ENCODE measurements at places on chromosomes 2 and 18.

DNA sequence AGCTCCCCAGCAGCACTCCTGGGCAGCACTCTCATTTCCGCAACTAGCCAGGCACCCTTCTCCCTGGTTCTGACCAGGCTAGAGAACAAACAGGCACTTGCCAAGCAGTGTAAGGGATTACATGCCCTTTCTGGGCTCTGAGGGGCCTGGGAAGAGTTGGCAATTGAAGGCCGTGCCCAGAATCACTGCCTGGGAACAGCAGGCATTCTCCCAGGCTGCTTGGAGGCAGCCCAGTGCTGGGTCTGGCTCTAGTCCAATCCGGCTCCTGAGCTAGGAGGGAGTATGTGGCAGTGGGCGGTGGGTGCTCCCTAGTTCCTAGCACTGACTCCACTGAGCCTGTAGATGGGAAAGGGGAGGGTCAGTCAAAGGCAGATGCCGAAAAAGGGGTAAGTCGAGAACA, 34.1 kb upstream of the SP3 start:
- DNase-seq: no peak

DNA sequence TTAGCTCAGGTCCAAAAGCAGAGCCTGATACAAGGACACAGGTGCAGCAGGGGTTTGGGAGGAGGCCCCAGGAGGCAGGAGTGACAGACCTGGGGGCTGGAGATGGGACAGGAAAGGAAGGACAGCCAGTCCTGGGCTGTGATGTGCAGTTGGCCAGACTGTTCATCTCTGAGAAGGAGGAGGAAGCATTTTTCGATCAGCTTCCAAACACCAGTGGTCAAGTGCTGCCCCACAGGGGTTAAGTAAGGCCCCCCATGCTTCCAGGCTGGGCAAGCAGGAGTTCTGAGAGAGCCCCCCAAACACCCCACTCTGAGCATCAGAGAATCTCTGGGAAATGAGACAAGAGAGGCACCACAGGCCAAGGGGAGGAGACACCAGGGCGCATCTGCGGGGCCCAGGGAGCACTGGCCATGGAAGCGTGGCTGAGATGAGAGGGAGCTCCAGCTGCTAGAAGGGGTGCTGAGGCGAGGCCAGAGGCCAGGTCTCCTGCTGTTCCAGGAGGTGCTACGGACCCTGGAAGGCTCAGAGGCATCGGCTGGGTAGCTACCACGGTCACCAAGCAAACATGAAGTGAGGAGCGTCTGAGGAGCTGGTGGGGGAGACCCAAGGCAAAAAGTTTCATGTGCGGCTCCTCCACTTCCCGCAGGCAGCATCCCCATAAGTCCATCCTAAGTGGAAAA, 5.6 kb upstream of the HDAC4 start:
- no peak for DNase-seq

DNA sequence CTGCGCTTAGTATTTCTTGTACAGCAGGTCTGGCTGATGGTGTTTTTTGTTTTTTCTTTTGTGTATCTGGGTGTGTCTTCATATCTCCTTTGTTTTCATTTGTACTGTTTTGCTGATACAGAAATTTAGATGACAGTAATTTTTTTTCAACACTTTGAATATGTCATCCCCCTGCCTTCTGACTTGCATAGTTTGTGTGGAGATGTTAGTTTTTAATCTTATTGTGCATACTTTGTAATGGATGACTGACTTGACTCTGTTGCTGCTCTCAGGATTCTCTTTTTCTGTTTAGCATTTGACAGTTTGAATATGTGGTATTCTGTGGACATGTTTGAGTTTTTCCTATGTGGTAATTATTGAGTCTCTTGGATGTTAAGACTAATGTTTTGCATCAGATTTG, 161.3 kb downstream of the ZNF407 start:
- no peak for DNase-seq

DNA sequence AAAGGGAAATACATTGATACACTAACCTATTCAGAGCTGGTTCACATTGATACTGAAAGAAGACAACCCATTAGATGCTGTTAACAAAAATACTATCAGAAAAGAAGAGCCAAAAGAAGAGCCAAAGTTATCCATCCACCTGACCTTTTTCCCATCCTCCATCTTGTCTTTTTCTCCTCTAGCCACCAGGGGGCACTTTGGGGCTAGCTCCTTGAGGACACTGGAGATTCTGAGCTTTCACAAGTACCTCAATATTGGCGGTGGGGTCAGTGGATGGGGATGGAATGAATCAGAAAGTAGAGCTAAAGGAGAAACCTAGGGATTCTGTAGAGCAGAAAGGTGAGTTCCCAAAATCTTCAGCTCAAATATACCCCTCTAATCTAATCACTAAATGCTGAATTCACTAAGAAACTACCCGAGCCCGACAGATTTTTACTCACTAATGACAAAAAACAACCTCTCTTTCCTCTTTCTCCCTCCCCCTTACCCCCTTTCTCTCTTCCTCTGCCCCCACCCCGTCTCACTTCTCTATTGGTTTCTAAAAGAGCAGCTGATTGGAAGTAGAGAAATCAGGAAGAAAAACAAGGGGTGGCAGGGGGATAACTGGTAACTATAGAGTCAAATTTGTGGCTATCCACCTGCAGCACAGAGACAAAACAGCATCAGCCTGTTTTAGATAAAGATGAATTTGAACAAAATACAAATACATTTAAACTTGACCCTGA, 203.3 kb downstream of the TCF4 start:
- DNase-seq: no peak

- peak; percentile 91 for DNase-seq
Observed at GRCh38 chr2:241417626-241418025, 61.5 kb downstream of the FARP2 start.

DNA sequence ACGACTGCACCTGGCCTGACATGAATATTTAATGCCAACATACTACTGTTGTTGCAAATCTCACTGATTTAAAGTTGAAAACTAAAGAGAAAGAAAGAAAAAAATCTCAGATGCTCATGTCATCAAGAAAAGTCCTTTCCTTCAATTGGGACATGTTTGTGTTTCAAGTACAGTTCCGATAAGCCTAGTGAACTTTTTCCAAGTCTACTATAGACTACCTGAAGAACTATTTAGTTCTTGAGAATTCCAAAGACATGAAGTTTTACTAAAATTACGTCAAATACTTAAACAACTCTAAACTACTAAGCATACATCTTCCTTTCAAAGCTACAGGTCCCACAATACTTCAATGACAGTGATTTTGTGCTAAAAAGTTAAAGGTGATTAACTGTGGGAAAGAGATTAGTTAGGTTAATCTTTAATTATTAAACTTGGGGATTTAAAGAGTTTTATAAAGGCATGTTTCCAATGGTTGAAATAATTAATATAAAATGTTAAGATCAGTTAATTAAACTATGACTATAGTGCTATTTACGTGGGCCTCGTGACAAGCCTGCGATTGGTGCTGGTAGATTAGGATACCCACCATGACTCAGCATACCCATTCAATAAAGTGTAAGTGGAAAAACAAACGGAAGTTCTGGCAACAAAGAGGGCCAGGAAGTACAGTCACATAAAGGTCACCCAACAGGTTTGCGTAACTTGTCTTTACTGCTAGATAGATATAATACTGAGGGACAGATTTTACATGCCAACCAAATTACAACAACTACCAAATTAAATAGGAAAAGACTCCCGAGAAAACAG, 55.5 kb downstream of the SEPTIN10 start:
- no peak for DNase-seq

GRCh38 chr2:153145470-153145978, 333.0 kb downstream of the RPRM start:
- DNase-seq: no peak

DNA sequence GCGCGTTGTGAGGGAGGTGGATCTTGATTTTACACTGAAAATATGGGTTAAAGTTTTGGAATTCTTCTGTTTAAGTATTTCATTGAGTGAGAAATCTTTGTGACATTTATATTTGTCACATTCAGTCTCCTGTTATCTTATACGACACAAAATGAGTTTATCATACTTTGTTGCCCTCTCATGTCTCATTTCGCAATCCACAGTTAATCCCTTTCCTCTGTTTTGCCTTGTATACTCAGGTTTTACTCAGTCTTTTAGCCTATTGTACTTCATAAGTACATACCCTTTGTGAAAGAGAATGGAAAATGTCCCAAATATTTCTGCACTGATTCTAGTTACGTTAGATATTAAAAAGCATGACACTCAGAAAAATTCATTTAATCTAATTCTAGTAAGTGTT, 142.7 kb downstream of the ATP9B start:
- no peak for DNase-seq

GRCh38 chr18:60686142-60686541, 313.6 kb upstream of the MC4R start:
- DNase-seq: no peak

GRCh38 chr2:212186166-212186565, 352.4 kb downstream of the ERBB4 start:
- DNase-seq: no peak

- no peak for DNase-seq
Observed at GRCh38 chr18:76937597-76937996, 115.2 kb downstream of the ZNF236 start.

DNA sequence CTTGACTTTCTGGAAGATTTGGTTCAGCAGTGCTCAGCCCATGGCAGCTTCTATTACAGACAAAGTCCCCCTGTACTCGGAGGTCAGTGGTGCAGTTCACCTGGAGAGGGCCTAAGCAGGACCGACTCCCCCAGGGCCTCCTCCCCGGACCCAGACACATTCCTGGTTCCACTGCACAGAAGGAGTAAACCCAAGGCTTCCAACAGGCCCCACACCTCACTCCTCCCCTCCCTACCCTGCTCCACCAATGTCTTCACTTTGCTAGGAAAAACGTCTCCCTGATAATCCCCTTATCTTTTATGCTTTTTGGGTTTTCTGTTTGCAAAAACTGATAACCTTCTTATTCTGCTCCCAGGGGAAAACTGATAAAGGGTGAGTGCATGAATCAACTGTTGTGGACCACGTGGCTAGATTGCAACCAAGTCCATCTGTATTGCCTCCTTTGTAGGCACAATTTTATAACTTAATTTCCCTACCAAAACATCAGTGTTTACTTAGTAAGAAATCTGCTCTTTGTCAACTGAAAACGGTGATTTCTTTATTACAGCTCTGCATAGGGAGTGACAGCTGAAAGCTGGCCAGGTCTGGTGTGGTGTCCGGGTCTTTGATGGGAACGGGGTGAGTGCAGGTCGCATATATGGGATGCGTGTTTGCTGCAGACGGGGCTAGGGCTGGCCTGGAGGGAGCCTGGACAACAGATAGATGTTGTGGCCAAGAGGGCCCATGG, 202.5 kb downstream of the GLI2 start:
- DNase-seq: no peak

GRCh38 chr2:239122421-239123110, 274.7 kb downstream of the TWIST2 start:
- no peak for DNase-seq

DNA sequence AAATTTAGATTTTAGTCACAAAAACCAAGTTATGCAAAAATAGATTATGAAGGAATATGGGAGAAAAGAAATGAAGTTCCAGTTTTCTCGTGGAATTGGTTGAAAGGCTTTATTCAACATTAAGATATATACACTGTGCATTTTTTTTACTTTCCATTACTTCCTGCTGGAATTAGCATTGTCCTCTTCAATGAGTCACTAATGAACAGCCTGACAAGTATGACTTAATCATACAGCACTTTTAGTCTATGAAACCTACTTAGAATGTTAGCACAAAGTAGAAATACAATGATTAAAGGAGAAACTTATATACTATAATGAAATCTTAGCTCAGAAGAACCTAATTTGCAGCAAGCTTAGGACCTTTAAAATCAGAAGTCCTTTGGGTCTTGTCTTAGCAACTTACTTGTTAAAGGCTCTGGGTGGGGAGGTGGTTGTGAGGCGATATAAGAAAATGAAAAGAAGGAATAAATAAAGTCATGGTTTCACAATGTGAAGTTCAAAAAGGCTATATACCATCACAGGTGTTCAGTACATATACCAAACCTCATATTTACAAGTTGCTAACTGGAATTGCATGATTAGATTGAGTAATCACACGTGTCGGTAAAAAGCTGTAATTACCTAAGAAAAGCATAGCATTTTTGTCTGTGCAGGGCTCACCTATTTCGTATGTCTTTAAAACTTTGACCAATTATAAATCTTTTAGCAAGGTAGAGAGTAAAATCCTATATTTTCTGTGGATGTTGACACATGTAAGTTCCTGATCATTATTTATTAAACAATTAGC, 236.8 kb downstream of the CAMKMT start:
- DNase-seq: no peak

DNA sequence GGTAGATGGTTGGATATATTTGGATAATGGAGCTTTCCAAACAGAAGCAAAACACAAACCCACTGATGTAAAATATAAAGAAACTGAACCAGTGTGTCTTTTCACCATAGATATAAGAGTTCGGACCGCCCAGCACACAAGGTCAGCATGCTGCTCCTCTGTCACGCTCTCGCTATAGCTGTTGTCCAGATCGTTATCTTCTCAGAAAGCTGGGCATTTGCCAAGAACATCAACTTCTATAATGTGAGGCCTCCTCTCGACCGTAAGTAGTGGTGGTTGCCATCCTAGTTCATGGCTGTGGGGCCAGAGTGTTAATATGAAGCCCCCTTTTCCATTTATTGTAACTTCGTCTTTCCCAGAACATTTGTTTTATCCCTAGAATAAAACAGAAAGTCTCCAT, 125.2 kb upstream of the LYPD6 start:
- DNase-seq: no peak

DNA sequence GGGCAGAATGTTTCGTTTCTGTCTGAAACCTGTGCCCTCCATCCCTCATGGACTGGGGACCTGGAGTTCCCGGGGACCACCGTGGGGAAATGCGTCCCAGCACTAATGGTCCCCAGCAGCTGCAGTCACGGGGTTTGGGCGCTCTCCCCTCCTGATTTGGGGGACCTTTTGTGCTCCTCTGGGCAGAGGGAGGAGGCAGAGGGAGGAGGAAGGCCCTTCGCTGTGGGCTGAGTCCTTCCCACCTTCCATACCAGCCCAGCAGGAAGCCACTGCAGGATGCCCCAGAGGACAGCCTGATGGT, 3.2 kb downstream of the GPR35 start:
- no peak for DNase-seq

- DNase-seq: no peak
Observed at GRCh38 chr2:12781329-12781728, 64.6 kb downstream of the TRIB2 start.

- peak; percentile 22 for DNase-seq
Observed at GRCh38 chr2:71226096-71226964, 573 bp downstream of the PAIP2B start.

- DNase-seq: no peak
Observed at GRCh38 chr2:47019532-47019931, 103.9 kb upstream of the MCFD2 start.

Measured in SHP77 treated with DMSO at 0.1 percent for 48 hours (cell line).